ENCODE measurements at places on chromosomes 5 and 9.

DNA sequence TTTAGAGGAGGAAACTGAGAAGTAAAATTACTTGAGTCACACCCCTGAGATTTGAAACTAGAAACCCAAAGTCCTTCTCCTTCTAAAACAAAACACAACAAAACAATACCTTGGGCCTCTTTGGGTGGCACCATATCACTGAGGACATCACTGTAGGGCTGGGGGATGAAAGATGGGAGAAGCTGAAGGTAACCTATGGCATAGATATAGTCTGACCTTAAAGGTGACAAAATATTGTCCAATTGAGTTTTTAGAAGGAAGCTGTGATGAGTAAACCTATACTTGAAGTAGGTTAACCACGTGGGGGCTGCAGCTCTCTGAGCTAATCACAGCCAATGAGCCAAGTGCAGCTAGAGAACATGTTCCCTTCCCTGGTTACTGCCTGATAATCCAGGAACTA lies 167.4 kb upstream of the CD180 start:
- no peak for DNase-seq

DNA sequence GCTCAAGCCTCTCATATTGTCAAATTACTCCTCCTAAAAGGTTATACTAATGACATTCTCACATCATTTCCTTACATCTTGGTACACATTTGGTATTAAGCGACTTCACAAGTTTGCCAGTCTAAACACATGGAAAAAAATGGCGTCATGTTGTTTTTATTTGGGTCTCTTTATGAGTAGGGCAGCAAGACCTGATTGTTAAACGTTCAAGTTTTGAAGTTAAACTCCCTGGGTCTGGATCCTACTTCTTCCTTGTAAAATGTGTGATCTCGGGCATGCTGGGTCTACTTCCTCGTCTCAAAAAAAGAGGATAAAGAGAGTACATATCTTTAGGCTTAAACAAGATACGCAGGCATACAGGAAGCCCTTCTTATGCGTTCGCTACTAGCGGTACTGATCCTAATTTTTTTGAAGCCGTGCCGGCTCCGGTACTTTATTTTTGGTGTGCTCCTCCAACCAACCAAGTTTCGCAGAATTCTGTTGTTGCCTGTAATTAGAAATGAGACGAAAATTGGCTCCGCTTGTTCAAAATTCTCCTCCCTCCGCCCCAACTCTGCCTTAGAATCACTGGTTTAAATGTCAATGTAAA lies 596 bp upstream of the CDC37L1 start:
- no peak for DNase-seq

GRCh38 chr5:103111468-103111867 lies 8.5 kb downstream of the GIN1 start:
- no peak for DNase-seq

GRCh38 chr9:130834371-130835336 lies at the start of gene ABL1:
ABL1 (plus strand) TSS chr9:130835254; CDS start chr9:130835447, 193 bp downstream.
- peak; percentile 27 for DNase-seq

DNA sequence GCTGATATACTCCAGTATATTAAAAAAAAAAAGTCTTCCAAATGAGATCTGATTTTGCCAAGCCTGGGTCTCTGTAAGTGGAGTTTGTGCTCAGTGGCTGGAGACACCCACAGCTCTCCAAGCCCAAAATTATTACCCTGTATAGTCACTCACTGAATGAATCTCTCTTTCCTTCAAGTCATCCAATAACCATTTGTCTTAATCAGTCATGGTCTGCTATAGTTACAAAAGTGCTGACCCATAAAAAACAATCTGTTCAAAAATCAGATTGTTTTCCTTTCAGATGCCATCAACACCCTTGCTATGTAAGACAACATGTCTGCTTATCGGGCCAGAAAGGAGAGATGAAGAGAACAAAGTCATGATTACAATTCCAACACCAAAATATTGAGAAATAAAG lies 159.4 kb upstream of the FST start:
- no peak for DNase-seq

DNA sequence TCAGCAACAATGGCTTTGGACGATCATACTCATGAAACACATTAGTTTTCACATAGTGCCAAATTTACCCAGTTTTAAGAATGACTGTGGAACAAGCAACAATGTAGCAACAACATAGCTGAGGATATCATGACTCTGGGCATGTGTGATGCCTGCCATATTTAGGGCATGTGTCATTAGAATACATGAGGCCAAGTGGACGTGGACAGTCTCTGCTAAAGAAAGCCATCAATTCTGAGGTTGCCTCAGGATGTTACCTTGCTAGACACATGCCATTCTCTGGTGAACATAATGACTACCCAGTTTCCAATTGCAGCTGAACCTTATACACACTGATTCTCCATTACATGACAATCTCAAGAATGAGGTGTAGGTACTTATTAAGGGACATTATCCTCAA lies 103.3 kb upstream of the ADAMTS19 start:
- no peak for DNase-seq

DNA sequence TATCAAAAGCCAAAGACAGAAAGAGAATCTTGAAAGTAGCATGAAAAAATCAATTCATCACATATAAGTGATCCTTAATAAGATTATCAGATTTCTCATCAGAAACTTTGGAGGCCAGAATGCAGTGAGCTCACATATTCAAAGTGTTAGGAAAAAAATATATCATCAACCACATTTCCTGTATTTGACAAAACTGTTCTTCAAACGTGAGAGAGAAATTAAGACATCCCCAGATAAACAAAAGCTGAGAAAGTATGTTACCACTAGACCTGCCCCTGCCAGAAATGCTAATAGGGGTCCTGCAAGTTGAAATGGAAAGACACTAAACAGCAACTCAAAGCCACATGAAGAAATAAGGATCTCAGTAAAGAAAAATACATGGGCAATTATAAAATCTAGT lies 29.9 kb downstream of the HACD4 start:
- DNase-seq = no peak

DNA sequence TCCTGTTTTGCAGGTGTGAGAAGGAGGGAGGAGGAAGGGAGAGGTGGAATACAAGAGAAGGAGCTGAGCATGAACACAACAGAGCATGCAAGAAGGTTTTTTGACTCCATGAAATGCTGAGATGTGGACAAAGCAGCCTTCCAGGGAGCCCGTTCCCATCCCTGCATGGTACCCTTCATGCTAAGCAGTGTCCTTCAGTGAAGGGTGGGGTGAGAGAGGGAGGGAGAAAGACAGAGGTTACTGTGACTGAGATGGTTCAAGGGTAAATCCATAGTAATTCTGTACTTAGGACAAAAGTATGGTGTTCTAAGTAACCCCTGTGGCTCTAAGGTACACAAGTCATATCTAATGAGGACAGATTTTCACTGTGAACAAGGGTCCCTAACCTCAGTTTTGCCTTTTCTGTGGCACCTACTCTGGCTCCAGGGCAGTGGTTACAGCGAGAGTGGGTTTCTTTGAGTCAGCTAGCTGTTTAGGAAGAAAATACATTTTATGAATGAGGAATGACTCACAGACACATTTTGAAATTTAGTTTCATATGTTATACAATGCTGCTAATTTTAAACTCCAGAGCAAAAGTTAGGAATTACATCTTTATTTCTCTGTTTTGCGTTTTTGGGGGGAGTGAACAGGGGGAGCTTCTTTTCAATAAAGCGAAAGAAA lies 184.9 kb upstream of the SLC12A2 start:
- no peak for DNase-seq

- DNase-seq = no peak
These were observed 6.7 kb upstream of the OR1N2 start for GRCh38 chr9:122546196-122546595.

DNA sequence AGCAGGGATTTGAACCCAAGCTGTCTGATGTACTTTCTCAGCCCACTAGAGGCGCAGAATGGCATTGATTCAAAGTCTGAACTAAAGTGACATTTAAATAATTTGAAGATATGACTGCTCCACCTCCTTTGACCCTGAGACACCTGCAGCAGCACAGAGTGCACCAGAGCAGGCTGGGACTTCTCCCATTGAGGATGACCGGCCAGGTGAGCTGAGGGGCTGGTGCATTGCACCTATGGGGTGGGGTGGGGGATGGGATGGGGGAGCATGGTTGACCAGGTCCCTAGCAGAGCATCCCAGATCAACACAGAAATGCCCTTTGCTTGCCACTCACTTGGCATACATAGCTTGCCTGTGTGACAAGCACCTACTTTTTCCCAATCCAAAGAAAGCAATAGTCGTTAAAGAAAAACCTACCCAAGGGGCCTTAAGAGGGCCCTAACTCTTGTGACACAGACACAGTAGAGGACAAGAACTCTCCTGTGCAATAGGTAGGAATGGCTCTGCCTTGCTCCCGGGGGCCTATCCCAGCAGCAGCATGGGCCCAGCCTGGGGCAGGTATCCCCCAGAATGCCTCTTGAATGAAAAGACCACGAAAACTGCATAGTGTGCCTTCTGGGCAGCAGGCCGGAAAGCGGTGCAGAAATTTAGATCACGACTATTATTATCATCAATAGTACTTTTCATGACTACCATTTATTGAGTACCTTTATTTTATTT lies 6.5 kb downstream of the SH3PXD2B start:
- no peak for DNase-seq

GRCh38 chr9:135608294-135608998 lies 30.9 kb downstream of the GLT6D1 start:
- no peak for DNase-seq

DNA sequence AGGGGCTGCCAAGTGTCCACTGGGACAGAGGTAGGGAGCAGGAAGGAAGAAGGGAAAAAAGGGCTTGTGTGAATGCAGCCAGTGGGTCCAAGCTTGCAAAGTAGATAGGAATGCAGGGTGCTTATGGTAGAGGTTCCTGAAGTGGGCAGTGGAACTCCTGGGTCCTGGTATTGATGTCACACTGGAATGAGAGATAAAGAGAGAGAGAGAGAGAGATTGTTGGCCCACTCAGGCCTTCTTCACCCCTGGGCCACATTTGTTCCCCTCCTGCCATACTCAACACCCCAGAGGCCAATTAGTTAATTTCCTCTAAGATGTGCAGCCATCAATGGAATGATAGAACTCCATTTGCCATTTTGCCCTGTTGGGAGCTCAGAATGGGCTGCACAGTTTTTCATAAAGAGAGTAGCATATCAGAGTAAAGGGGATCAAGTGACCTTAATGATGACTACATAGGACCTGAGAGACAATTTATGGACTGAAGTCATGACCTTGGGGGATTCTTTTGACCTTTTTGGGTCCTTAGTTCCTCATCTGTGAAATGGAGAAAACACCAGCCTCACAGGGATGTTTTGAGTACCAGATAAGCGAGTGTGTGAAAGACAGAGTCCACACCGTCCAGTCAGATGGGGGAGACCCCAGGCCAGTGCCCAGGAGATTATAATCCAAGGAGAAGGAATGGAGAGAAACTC lies 52.9 kb downstream of the PPARGC1B start:
- DNase-seq = no peak

- DNase-seq = no peak
These were observed 107.0 kb upstream of the NUDT12 start for GRCh38 chr5:103669615-103670014.

DNA sequence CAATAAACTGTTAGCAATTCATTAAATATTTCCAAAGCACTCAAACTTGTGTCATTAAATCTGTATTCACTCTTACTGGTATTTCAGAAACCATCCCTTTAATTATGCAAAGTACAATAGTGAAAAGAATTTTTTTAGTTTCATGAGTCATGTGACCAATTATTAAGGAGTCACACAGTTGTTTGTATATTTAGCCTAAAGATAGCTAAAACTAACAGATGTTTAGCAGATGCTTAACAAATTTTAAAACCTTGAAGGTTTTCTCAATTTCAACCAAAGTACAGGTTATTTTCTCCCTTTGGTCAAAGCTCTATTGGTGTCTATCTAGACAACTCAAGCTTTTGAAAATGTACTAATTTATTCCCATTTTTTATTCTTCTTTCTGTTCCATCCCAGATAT lies 44.1 kb downstream of the PJA2 start:
- no peak for DNase-seq

GRCh38 chr5:54002779-54003178 lies 307.6 kb downstream of the ARL15 start:
- DNase-seq = no peak

GRCh38 chr5:150780187-150780692 lies 1.7 kb downstream of the SMIM3 start:
- DNase-seq = no peak

DNA sequence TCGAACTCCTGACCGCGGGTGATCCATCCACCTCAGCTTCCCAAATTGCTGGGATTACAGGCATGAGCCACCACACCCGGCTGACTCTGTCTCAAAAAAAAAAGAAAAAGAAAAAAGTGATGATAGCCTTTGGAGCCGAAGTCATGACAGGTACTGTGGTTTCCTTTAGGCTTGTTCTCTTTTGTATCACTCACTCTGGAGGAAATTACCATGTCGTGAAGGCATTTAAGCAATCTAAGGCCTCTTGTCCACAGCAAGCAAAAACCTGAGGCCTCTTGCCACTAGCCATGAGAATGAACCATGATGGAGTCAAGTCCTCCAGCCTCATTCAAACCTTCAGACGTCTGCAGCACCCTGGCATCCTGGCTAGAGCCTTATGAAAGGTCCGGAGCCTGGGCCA lies 286.1 kb downstream of the RAB3C start:
- no peak for DNase-seq

GRCh38 chr5:82019342-82020138 lies 47.7 kb downstream of the ATG10 start:
- no peak for DNase-seq

DNA sequence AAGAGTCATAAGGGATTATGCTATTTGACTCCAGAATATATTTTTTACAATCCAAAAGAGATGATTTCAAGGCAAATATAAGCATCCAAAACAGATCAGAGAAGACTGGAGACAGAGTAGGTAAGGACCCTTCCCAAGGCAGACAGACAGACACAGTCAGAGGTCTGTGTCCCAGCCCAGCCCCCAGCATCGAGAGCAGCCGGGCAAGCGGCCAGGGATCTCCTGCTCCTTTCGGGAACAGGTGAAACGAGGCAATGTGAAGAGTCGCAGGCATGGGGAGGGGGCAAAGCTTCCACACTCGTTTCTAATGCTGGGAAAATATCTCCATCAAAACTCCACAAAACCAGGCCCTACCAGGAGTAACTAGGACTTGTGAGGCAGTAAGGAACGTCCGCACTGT lies 5.8 kb downstream of the PAEP start:
- no peak for DNase-seq

- DNase-seq = no peak
These were observed 3.2 kb downstream of the IRX1 start for GRCh38 chr5:3598769-3599211.

DNA sequence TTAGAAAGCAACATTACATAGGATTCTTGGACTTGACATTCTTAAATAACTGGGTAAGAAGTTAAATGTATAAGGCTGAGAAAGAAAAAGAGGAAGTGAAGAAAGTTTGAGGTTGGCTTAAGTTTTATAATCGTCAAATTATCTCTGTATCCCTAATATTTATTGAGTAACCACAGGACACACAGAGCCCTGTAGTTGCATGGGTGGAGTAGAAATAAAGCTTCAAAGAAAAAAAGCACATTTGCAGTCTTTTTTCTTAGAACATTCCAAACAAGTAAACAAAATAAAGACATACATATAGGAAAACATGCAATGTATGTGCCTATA lies 137.0 kb downstream of the CCDC192 start:
- no peak for DNase-seq

- DNase-seq = no peak
These were observed 42.9 kb upstream of the TRIM32 start for GRCh38 chr9:116644091-116644688.

GRCh38 chr5:108266242-108266641 lies 115.7 kb downstream of the FBXL17 start:
- DNase-seq = no peak

GRCh38 chr9:84996716-84997115 lies 327.2 kb downstream of the NTRK2 start:
- no peak for DNase-seq

- DNase-seq = no peak
These were observed 20.8 kb downstream of the SLC6A7 start for GRCh38 chr5:150210644-150211043.

- DNase-seq = no peak
These were observed 22.5 kb upstream of the VDAC1 start for GRCh38 chr5:134027288-134027615.

All from activated T-cell treated with anti-CD3 and anti-CD28 coated beads, Interleukin-2, amount 50 U/mL, for 4 hours (primary cell).